CD4-positive, alpha-beta T cell (primary cell): ENCODE measurements at places on chromosomes 1 and 21.

DNA sequence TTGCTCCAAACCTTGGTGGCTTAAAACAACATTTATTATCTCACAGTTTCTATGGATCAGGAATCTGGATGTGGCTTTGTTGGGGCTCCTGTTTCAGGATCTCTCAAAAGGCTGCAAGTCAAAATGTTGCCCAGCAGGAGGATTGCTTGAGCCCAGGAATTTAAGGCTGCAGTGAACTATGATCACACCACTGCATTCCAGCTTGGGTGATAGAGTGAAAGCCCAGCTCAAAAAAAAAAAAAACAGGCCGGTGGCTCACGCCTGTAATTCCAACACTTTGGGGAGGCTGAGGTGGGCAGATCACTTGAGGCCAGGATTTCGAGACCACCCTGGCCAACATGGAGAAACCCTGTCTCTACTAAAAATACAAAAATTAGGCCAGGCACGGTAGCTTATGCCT, 30.0 kb downstream of the BCAS2 start:
- no peak overlapping the region for H3K4me3 ChIP-seq
- no peaks in the 10 kb centered on the region for H3K36me3 ChIP-seq
- no peaks in the 10 kb centered on the region for H3K27me3 ChIP-seq
- no peak overlapping the region for H3K27ac ChIP-seq
- no peaks in the 10 kb centered on the region for H3K4me1 ChIP-seq

GRCh38 chr1:64139877-64140276, 63.5 kb upstream of the UBE2U start:
- H3K27ac ChIP-seq, result no peak overlapping the region
- no peaks in the 10 kb centered on the region for H3K4me1 ChIP-seq
- H3K4me3 ChIP-seq, result no peak overlapping the region
- DNase-seq, result no peak
- no peaks in the 10 kb centered on the region for H3K27me3 ChIP-seq
- H3K36me3 ChIP-seq, result no peaks in the 10 kb centered on the region

DNA sequence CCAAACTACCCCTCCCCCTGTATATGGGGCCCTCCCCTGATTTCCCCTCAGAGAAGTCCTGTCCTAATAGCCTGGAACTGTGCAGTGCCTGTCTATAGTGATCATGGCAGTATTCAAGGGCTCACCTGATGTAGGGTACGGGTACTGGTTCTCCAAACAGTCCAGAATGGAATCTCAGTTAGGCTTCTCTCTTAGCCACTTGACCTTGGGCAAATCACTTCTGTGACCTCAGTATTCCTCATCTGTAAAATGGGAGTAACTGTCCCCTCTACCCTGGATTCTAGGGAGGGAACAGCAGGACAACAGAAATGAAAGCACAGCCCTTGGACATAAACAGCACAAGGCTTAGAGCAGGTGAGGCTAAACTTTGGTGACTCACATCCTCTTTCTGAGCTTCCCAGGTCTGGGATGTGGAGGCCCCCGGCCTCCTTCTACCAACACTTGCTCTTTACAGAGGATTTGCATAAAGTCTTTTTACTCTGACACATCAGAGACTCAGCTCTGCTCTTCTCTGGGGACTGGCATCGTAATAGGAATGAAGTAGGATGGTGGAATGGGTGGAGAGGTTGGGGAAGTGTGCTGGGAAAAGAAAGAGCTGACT, 20.0 kb upstream of the PDZK1IP1 start:
- no peaks in the 10 kb centered on the region for H3K27me3 ChIP-seq
- no peak for DNase-seq
- H3K4me3 ChIP-seq, result no peak overlapping the region

DNA sequence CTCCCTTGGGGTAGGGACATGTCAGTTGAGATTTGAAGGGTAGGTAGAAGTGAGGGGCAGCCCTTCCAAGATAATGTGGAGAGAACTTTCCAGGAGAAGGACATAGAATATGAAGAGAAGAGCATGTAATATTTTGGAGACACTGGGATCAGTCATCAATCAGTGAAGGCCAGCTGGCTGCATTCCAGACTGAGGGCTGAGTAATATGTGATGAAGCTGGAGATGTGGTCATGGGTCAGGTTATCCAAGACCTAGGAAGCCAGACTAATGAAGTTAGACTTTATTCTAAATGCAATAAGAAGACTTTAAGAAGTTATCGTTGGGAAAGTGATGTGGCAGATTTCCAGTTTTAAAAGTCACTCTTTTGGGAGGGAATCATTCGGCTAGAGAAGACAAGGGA, 262.0 kb downstream of the HMCN1 start:
- no peak overlapping the region for H3K27ac ChIP-seq
- H3K27me3 ChIP-seq, result no peaks in the 10 kb centered on the region
- no peak for DNase-seq

- H3K4me3 ChIP-seq, result no peak overlapping the region
- no peak for DNase-seq
- no peaks in the 10 kb centered on the region for H3K36me3 ChIP-seq
- no peaks in the 10 kb centered on the region for H3K27me3 ChIP-seq
- H3K4me1 ChIP-seq, result no peaks in the 10 kb centered on the region
Observed at GRCh38 chr1:18328803-18329202, 151.9 kb upstream of the KLHDC7A start.

DNA sequence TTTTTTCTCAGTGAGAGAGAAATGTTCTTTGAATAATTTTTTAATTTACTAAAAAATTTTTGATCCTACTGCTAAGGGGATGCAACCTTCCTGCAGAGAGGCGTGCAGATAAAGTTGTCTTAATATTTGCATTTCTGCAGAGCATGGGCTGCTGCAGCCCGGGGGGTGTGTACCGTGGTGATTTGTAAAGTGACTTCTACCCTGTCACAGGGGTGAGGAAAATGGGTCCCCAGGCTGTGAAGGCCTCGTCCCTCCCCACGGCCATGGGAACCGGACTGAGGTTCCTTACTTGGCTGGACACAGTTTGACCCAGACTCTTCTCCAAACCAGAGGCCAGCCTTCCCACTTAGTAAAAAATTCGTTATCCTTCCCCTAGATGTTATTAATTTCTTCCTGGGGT, 9.5 kb upstream of the C1orf174 start:
- no peak for DNase-seq
- no peak overlapping the region for H3K27ac ChIP-seq
- H3K27me3 ChIP-seq, result peaks cover 2% of the 10 kb centered on the region
- H3K4me3 ChIP-seq, result no peak overlapping the region
- no peaks in the 10 kb centered on the region for H3K36me3 ChIP-seq

DNA sequence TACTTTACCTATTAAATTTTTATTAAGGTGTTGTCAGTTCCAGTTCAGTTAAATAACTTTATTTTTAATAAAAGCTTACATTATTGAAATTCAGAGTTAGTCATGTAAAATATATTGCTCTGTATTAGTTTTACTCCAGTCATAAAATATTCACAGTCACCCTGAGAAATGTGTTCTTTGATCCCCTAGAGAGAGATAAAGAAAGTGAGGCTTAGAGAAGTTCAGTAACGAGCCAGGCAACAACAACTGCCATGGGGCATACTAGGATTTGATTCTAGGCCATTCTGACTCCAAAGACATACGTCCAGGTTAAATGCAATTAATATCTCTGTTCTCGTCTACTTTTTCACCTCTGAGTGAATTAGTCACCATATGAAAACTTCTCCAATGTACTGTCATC, 761.9 kb upstream of the CXADR start:
- DNase-seq, result no peak
- H3K4me1 ChIP-seq, result no peaks in the 10 kb centered on the region
- no peaks in the 10 kb centered on the region for H3K36me3 ChIP-seq
- no peak overlapping the region for H3K27ac ChIP-seq
- no peak overlapping the region for H3K4me3 ChIP-seq

- peaks cover 74% of the 10 kb centered on the region for H3K36me3 ChIP-seq
- no peak for DNase-seq
- H3K4me3 ChIP-seq, result no peak overlapping the region
- no peak overlapping the region for H3K27ac ChIP-seq
- no peaks in the 10 kb centered on the region for H3K4me1 ChIP-seq
Observed at GRCh38 chr1:220189750-220190347, 82.4 kb downstream of the RAB3GAP2 start.

DNA sequence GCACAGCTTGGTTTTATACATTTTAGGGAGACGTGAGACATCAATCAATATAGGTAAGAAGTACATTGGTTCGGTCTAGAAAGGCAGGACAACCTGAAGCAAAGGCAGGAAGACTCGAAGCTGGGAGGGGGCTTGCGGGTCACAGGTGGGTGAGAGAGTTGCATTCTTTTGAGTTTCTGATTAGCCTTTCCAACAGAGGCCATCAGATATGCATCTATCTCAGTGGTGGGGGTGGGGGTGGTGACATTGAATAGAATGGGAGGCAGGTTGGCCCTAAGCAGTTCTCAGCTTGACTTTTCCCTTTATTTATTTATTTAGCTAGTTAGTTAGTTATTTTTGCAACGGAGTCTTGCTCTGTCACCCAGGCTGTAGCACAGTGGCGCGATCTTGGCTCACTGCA, 85.6 kb downstream of the WDR4 start:
- no peak overlapping the region for H3K4me3 ChIP-seq
- no peak overlapping the region for H3K27ac ChIP-seq
- H3K27me3 ChIP-seq, result no peaks in the 10 kb centered on the region
- DNase-seq, result no peak
- H3K36me3 ChIP-seq, result no peaks in the 10 kb centered on the region
- H3K4me1 ChIP-seq, result no peaks in the 10 kb centered on the region

DNA sequence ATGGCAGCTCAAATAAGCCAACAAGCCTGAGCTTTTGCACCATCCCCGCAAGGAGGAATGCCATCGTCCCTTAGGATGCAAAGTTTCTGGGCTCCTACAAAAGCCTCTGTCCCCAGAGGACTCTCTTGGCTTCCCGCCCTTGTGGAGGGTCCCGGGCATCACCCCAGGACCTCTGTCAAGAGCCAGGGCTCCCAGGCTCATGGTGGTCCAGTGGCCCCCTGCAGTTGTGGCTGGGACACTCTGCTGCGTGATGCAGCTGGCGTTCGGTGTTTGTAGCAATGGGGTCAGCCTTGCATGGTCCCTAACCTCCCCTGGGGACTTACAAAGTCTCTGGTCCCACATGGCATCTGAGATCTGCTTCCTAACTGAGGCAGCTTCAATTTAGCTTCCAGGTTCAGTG, 104.7 kb downstream of the RIPK4 start:
- H3K27ac ChIP-seq, result no peak overlapping the region
- no peak for DNase-seq
- no peaks in the 10 kb centered on the region for H3K36me3 ChIP-seq
- no peak overlapping the region for H3K4me3 ChIP-seq
- H3K27me3 ChIP-seq, result no peaks in the 10 kb centered on the region

DNA sequence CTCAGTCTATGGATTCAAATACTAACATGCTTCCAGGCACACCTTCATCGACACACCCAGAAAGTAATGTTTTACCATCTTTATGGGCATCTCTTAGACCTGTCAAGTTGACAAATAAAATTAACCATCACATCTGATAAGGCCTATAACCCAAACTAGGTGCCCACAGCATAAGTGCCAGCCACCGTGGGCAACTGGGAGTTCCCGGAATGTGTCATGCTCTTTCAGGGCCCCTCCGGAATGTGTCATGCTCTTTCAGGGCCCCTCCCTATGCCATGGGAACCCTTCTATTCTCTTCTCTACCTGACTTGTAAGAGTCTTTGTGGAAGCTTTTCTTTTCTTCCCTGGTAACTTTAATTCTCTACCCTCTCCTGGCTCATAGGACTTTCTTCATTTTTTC, 26.6 kb downstream of the KRTAP24-1 start:
- no peak for DNase-seq
- no peak overlapping the region for H3K4me3 ChIP-seq
- no peaks in the 10 kb centered on the region for H3K36me3 ChIP-seq
- no peaks in the 10 kb centered on the region for H3K4me1 ChIP-seq

DNA sequence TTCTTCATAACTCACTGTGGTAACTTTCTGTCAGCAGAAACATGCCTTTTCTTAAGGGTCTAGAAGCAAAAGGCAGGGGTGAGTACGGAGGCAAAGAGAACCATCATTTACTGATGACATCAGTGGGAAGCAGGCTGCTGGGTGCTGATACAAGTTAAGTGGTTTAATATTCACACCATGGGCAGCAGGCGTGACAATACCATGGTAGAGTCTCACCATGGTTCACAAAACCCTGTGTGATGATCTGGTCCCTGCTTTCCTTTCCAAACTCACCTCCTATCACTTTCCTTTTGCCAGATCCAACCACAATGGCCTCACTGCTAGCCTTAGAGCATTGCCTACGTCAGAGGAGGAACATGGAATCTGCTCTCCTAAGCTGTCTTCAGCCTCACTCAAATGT, 8.7 kb downstream of the MAB21L3 start:
- no peaks in the 10 kb centered on the region for H3K4me1 ChIP-seq
- peaks cover 8% of the 10 kb centered on the region for H3K27me3 ChIP-seq
- no peaks in the 10 kb centered on the region for H3K36me3 ChIP-seq
- H3K27ac ChIP-seq, result no peak overlapping the region
- H3K4me3 ChIP-seq, result no peak overlapping the region
- no peak for DNase-seq

DNA sequence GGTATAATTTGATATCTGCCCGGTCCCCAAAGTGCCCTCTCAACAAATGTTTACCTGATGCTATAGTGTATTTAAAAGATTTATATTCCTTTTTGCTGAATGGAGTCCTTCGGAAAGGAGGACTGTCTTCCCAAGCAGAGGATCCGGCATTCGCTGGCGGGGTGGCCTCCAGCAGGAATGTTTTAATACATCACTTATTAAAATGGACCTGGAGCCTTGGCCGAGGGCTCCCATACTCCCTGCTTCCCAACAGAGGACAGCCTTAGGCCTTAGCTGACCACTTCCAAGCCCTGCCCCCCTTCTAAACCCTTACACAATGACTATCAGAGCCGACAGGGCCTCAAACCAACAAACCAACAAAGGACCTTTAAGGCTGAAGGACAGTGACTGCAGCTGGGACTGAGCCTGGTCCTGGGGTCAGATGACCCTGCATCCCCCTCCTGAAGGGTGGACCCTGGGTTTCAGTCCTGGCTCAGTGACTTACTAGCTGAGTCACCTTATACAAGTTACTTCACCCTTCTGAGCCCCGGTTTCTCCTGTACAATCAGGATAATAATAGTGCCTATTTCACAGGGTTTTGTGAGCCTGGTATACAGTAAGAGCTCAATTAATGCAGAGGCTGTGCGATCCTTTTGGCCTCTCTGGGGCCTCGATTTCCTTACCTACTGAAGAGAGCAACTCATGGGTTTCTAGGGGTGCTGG, 5.6 kb downstream of the CAMK2N1 start:
- H3K27me3 ChIP-seq, result peaks cover 60% of the 10 kb centered on the region
- no peak overlapping the region for H3K4me3 ChIP-seq
- H3K27ac ChIP-seq, result no peak overlapping the region

- H3K27ac ChIP-seq, result no peak overlapping the region
- no peak for DNase-seq
- H3K4me1 ChIP-seq, result peaks cover 34% of the 10 kb centered on the region
- no peak overlapping the region for H3K4me3 ChIP-seq
Observed at GRCh38 chr1:25744140-25744581, 55.8 kb upstream of the SELENON start.

GRCh38 chr1:53862507-53862906, 24.4 kb upstream of the NDC1 start:
- H3K36me3 ChIP-seq, result peaks cover 36% of the 10 kb centered on the region
- peaks cover 5% of the 10 kb centered on the region for H3K4me1 ChIP-seq
- H3K4me3 ChIP-seq, result no peak overlapping the region
- H3K27me3 ChIP-seq, result no peaks in the 10 kb centered on the region
- DNase-seq, result no peak
